NCI-H1048 (cell line): ENCODE measurements at places on chromosomes 7 and 10.

GRCh38 chr7:1661461-1661860 lies 8.6 kb upstream of the ELFN1 start:
- no peak for DNase-seq

- no peak for DNase-seq
Measured at GRCh38 chr10:88097092-88097516, 233.7 kb downstream of the PTEN start.

DNA sequence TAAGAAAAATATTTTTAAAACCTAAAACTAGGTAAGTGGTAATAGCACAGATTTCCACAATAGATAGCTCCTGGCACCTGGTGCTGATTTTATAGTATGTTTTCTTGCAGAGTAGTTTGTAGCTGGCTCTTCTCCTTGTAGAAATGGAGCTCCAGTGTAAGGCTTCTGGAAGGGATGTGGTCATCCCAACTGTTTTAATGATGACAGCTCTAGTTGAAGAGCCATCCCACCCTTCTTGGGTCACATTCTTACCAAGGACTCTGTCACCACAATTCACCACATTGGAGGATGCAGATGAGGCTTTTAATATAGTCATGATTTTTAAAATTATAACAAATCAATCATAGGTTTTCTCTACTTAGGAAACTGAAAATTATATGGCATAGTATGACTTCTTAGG lies 31.0 kb downstream of the TES start:
- no peak for DNase-seq

- DNase-seq, result no peak
Measured at GRCh38 chr7:138303230-138304070, 156.6 kb upstream of the TRIM24 start.

- DNase-seq, result no peak
Measured at GRCh38 chr7:139829025-139829774, at the start of gene TBXAS1. TSS of gene TBXAS1 (plus strand) at chr7:139829264. CDS start at chr7:139829391, 127 bp downstream.

GRCh38 chr10:127033216-127034033 lies 128.2 kb downstream of the DOCK1 start:
- no peak for DNase-seq
